Gastrocnemius medialis (tissue), 4 donors: ENCODE measurements at places on chromosomes 12 and 14. TPM values are rescaled to one million over a fixed set of nuclear protein-coding genes. Genes with fewer than 3 reads are reported as not detected.

DNA sequence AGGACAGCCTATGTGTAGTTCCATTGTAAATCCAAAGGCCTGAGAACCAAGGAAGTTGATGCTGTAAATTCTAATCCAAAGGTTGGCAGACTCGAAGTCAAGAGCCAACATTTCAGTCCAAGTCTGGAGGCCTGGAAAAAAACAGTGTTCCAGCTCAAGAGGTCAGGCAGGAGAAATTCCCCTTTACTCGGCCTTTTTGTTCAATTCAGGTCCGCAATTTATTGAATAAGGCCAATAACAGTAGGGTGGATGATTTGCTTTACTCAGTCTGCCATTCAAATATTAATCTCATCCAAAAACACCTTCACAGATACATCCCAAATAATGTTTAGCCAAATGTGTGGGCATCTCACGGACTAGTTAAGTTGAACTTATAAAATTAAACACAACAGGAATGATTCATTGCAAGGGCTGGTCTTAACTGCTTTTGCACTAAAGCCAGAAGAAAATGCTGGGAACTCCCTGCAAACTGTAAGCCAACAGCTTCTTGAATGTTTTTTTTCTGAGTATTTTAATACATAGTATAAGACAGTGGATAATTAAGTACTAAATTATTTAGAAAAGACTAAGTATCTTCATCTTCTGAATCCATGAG is 197.4 kb upstream of the GARIN6 start:
- no peak for DNase-seq

- no peak for DNase-seq
Measured at GRCh38 chr12:104172570-104172947, 34.5 kb upstream of the NFYB start.

DNA sequence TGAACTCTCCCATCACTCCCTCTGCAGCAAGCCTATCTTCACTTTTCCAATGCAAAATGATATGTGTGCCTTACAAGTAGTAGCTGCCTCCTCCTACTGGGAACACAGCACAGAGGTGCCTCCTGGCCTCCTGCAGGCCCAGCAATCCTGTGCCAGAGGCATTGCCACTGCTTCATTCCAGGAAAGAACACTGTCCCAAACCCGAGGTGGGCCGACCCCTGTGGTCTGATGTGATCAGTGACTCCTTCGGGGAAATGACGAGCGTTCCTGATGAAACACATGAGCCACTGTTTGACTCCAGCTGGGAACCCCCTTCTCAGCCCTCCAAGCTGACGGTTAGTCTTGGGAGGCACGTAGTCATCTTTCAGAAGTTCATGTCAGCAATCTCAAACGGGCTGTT is 19.5 kb downstream of the PSMC1 start:
- DNase-seq: no peak

Gene GLT8D2
- 0.87 TPM for total RNA-seq

DNA sequence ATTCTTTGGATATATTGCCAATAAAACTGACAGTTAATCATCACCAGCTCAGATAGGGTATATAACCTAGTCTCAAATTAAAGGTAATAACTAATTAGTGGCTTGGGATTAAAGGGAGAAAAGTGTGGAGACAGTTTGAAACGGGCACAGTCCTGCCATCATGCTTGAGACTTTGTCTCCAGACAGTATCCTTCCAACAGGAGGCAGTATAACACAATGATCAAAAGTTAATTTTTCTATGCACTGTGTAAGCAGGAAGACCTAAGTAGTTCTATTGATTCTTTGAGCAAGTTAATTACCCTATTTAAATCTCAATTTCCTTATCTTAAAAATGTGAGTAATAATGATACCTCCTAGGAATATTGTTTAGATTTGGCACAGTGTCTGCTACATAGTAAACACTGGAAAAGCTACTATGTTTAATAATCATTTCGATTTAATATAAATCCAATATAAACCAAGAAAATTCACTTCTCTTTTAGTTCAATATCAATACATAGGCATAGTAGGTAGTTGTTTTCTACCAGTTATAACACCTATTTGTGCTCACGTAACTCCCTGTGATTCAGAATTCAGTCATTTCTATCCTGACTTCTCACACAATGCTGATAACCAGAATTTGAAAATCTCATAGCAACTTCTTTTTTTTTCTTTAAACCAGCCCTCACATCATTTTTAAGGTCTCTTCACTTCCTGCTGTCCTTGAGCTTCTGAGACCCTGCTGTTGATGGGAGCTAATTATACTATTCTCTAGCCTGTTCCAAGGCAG is 53.7 kb downstream of the GALNT4 start:
- DNase-seq: no peak

GRCh38 chr14:92680781-92681650 is 67.4 kb downstream of the LGMN start:
- no peak for DNase-seq

Gene GPD1
- total RNA-seq: 317 TPM

- DNase-seq: no peak
Measured at GRCh38 chr12:63915105-63915800, 70.8 kb downstream of the SRGAP1 start.

Gene TMTC1
- total RNA-seq: 43.1 TPM

Gene ULK1
- 27.9 TPM for total RNA-seq

DNA sequence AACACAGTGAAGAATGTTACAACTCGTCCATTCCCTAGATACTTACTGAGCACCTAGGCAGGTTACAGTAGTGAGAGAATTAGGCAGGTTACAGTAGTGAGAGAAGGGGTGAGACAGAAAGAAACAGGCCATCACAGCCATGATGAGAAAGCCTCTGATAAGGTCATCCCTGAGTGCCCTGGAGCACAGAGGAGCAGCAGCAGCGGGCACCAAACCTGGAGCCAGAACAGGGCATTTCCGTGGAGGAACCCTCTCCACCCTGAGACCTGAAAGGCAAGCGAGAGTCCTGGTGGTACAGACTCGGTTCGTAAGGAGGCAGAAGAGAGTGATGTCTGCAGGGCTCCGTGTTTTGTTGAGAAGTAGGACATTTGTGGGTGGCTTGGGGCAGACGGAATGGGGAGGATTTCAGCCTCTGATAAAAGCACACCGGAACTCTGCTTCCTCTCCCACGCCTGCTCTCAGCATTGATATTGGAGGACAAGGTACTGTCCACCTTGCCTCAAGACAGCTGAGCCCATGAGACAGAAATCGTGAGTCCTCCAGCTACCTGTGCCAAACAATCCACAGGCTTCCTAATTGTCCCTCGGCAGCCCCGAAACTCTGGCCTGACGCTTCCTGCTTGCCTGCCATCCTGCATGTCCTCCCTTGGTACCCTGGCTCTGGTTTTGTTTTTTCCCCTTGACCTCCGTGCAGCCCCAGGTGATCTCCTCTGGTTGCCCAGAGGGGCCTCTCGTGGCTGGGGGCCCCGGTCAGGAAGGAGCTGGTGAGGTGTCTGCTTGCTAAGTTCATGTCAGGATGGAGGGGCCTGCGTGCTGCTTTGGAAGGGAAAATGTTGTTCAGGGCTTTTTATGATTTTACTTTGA is 136.1 kb downstream of the GCH1 start:
- no peak for DNase-seq

GRCh38 chr14:75559451-75560222 is 18.8 kb upstream of the FLVCR2 start:
- no peak for DNase-seq

Gene CSRP2
- total RNA-seq: 11.1 TPM

Gene GPR137C
- total RNA-seq: 0.38 TPM

- DNase-seq: no peak
Measured at GRCh38 chr12:47547077-47547476, 158.8 kb downstream of the RPAP3 start.

- no peak for DNase-seq
Measured at GRCh38 chr14:88017535-88017934, 12.6 kb downstream of the GPR65 start.

Gene NOC4L
- 11.1 TPM for total RNA-seq

Gene KIF26A
- total RNA-seq: 1.7 TPM

- no peak for DNase-seq
Measured at GRCh38 chr12:94851396-94852028, 152.0 kb downstream of the NDUFA12 start.

DNA sequence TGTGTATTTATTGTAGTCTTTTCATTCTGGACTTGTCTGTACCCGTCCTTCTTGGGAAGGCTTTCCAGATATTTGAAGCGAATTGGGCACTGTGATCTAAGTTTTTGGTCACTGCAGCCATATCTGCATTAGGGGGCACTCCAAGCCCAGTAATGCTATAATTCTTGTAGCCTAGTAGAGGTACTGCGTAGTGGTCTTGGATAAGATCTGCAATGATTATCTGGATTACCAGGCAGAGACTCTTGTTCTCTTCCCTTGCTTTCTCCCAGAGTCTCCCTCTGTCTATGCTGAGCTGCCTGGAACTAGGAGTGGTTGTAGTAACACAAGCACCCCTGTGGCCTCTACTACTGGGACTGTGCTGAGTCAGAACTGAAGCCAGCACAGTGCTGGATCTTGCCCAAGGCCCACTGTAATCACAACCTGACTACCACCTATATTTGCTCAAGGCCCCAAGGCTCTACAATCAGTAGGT is 30.0 kb downstream of the SLC38A2 start:
- DNase-seq: no peak

GRCh38 chr12:67989184-67989920 is at the start of gene IFNG-AS1:
IFNG-AS1 (plus strand) TSS chr12:67989447.
- no peak for DNase-seq

Gene NDRG2
- 759 TPM for total RNA-seq

DNA sequence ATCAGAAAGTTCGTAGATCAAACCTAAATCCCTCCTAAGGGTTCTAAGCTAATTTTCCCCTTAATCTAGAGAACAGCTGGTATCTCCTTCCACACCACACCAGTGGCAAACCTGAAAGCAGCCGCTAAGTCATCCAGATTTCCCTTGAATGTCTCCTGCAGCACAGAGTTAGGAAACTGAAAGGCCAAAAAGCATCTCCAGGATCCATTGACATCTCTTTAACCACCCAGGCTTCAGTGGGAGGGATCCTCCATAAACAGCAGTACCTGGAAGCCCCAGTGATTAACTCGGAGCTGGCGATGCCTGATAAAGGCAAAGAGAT is 47.6 kb downstream of the CRACR2A start:
- DNase-seq: no peak

GRCh38 chr12:102300824-102301461 is 103.3 kb upstream of the PMCH start:
- DNase-seq: no peak

- DNase-seq: no peak
Measured at GRCh38 chr14:101061411-101062064, 158.0 kb upstream of the RTL1 start.

DNA sequence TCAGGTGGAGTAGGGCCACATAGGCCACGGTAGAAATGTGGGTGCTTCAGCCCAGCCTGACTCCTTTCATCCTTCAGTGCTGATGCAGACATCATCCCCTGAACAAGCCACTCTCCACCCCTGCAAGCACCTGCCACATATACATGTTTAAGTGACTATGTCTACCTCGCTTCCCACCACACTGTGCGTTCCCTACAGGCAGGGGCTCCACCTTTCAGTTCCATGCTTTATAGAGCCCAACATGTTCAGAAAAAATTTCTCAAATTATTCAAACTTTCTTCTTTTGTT is 11.6 kb downstream of the SLC7A7 start:
- DNase-seq: no peak

Gene DCTN2
- 147 TPM for total RNA-seq

Gene CCND2
- total RNA-seq: 3.4 TPM
